ENCODE measurements at places on chromosomes 6 and 20.

DNA sequence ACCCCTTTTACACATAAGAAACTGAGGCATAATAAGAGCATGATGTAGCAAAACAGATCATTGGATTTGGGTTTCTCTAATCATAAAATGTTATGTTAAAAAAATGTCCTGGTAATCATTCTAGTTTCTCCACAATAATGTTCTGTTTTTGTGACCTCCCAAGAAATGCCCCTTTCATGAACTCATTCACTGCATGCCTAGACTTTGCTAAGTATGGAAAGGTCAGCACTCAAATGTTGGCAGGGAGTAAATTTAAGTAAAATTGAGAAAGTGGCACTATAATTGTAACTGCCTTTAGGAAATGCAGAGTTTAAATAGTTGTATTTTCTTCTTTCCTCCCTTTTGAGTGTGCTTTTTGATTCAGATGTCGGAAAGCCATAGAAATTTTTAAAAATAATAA lies 48.5 kb upstream of the ID4 start:
- no peak for DNase-seq

DNA sequence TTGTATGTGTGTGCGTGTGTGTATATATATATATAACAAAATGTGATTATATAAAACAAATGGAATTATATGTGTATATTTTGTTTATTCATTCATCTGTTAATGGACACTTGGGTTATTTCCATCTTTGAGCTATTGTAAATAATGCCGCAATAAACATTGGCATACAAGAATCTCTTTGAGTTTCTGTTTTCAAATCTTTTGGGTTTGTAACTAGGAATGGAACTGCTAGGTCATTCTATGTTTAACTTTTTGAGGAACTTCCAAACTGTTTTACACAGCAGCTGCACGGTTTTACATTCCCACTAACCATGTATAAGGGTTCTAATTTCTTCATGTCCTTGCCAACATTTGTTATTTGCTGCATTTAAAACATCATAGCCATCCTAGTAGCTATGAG lies 39.9 kb upstream of the TGM2 start:
- no peak for DNase-seq

DNA sequence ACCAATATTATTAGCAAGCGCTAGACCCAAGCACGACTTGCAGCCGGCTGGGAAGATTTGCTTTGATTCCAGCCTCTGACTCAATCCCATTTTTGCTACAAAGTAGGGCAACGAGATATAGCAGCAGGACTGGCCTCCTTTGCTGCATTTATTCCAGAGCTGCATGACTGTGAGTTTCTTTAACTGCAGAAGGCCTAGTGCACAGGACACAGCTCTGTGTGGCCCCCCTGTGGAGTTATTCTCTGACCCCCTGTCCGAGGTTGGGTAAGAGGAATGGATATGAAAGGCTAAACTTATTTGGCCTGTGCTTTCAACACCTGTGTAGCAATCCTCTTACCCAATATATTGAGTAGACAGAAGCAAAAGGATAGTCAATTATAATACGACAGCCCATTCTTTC lies 133.3 kb upstream of the SPTLC3 start:
- no peak for DNase-seq

GRCh38 chr6:113010196-113010989 lies 663.3 kb downstream of the RFPL4B start:
- DNase-seq = no peak

DNA sequence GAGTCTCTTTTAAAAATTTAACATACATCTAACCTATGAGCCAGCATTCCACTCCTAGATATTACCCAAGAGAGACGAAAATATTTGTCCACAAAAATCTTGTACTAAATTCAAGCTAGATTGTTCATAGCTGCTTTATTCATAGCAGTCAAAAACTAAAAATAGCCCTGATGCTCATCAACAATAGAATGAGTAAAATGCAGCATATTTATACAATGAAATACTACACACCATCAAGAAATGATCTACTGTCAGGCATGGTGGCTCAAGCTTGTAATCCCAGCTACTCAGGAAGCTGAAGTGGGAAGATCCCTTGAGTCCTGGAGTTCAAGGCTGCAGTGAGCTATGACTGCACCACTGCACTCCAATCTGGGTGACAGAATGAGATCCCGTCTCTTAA lies 22.0 kb upstream of the SRC start:
- no peak for DNase-seq

DNA sequence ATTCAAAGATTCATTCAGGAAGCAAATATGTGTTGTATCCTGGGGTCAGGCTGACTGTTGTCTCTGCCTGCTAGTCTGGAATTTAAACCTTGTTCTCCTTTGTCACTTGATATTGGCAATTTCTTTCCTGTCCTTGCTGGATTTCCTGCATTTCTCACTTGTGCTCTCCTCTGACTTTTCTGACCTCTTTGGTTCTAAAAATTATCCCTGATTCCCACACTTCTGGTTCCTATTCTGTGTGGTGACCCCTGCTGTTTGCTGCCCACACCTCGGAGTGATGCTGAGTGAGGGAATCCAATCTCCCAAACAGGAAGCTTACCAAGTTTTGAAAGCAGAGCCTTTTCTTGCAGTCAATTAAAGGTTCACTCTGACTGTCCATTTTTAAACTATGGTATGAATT lies 345.3 kb downstream of the CDKAL1 start:
- no peak for DNase-seq

DNA sequence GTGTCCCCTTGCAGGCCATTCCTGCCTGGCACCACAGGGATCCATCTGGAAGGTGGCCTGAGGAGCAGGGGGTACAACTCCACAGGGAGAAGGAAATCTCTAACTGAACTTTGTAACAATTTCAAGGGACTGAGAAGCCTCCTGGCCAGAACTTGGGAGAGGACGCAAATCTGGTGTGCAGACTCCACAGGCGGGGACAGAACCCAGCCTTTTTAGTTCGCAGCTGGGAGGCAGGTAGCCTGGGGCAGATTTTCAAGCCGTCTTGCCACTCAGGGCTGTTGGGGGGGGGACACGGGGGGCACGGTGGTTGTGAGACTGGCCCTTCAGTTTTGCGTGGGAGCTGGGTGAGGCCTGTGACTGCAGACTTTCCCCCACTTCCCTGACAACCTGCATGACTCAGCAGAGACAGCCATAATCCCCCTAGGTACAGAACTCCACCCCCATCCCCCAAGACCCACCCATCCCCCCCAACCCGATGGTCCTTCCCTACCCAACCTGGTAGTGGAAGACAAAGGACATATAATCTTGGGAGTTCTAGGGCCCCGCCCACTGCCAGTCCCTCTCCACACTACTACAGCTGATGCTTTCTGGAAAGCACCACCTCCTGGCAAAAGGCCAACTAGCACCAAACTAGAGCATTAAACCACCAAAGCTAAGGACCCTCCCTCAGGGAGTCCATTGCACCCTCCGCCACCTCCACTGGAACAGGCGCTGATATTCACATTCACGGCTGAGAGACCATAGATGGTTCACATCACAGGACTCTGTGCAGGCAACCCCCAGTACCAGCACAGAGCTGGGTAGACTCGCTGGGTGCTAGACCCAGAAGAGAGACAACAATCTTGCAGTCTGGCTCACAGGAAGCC lies 3.0 kb upstream of the HUS1B start:
- DNase-seq = no peak

DNA sequence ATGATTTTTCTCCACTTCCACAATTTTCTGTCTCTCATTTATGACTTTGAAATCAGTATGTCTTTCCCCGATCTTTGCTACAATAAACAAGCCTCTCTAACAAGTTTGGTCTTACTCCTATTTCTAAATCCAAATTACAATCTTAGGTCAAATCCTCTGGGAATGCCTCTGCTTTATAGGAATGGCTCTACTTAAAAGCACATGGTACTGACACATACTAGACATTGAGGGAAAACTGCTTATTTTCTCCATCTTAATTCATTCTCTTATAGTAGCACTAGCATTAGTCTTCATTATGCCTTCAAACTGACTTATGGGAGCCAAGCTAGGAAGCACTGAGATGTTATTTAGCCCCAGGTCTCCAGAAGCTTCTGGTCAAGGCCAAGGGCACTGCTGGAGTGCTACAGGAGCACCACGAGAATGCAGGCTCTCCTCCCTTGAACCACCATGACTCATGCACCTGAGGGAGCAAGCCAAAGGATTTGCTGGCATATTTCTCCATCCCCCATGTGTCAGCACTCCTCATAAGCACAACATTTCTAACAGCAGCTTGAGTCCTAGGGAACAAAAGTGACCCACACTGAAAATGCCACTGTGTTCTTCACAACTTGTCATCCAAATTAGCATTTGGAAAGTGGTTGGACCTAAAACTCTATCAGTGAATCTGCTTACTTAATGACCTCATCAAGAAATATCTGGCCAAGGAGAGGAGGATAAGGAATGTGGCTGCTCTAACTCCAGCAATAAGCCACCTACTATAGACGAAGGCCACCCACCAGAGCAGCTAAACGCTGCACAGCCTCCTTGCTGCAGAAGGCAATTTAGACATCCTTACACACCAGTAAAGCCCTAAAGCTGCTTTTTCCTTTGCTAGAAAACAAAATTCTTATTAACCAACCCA lies 156.8 kb upstream of the KCNQ5 start:
- DNase-seq = no peak

GRCh38 chr6:135449246-135449645 lies 48.3 kb downstream of the AHI1 start:
- DNase-seq = no peak

DNA sequence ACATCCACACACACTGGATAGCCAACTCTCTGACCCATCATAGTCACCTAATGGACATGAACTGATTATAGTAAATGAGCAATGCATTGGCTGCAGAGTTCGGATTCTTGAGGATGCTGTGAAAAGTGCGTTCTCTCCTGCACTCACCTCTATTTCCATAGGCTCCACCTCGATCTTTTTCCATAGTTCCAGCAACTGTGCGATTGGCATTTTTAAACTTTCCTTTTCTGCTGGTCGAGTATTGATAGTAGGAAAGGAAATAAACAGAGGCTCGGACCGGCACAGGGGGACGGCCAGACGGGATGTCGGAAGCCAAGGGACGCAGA lies 94.4 kb downstream of the RNASET2 start:
- DNase-seq = no peak

DNA sequence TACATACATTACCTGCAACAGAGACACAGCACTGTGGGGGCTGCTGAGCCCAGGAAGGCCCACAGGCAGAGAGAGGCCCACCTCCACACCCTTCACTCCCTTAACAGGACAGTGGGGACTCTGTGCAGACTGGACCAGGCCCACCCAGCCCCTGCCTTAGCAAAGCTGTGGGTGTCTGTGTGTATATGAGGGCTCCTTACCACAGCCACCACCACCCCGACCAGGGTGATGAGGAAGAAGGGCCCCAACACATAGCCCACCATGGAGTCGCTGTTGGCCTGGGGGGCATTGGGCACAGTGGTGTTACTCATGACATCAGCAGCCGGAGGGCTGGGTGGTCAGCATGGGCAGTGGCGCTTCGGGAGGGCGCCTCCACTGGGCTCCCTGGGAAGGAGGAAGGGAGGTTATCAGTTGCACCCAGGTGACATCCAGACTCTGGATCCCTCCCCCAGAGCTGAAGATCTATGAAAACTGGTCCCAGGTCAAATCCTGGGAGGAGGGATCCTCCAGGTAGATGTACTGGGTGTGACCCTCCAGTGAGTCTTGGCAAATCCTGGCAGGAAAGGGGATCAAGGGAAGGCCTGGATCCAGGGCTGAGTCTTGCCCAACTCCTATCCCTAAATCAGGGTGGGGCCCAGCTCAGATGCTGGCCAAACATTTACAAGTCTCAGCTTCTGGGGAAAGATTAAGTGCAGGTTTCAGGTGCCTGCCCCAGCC lies 1.2 kb downstream of the SMIM29 start:
- DNase-seq = no peak

DNA sequence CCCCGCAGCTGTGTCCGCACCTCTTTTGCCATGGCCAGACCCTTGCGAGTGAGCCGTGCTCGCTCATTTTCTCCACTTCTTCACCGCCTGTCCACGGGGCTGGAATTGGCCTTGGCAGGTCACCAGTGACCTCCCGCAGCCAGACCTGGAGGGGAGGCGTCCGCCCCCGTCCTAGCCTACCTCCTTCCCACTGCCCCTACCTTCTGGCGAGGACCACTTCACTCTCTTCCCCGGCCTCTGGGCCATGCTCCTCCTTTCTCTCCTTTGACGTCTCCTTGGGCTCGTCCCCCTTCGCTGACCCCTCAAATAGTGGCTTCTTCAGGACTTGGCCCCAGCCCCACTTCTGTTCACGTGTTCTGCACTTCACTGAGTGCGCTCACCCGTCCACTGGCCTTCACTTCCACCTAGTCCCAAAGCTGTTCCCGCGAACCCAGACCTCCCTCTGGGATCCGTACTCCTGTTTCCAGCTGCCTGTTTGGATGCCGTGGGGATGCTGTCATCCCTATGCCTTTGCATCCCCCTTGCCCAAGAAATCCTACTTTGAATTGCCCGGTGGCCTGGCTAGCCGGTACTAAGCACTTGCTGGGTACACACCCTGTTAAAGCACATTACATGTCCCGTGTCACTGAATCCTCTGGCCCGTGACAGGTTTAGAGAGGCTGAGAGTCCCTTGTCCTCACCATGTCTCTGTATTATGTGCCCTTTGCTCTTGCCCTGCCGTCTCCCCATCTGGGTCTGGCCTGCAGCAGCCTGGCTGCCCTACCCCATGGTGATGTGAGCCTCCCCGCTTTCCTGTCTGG lies 33.0 kb downstream of the SPATA2 start:
- DNase-seq = no peak

DNA sequence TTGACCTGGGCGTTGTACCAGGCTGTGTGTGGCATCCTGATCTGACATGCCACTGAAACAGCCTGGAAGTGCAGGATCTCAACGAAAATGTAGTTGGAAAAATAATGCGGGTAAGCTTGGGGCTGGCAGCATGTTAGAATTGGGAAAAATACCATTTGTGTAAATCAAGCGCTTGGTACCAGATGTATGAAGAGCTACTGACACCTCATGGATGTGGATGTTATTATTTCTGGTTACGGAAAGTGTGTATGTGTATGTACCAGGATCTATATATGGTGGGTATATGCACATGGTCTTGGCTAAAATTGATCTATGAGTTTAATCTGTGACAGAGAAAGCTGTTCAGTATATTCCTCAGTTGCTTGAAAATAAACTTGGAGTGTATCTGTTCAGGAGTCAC lies 22.7 kb downstream of the HIVEP1 start:
- DNase-seq = no peak

- no peak for DNase-seq
These were observed 167.9 kb upstream of the JARID2 start for GRCh38 chr6:15077961-15078360.

DNA sequence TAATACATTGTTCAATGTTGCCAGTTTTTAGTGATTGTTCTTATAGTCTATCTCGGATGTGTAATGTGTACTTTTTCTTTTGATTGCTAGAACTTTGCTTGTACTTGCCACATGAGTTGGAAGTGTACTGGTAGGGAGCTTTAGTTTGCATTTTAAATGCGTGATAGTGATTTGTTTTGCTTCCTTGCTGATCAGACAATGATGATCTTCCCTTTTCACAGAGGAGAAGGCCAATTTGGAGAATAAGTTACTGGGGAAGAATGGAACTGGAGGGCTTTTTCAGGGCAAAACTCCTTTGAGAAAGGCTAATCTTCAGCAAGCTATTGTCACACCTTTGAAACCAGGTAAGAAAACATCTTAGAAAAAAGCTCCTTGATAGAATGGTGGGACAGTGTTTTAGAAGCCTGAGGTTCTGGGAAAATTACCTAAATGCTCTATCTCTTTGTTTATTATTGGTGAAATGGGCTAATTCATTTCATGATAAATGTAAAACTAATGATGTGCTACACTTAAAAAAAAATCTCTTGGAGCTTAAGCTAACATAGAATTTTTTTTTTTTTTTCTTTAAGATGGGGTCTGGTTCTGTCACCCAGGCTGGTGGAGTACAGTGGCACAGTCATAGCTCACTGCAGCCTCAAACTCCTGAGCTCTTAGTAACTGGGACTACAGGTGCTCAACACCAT lies 20.9 kb downstream of the TPX2 start:
- DNase-seq = no peak

- DNase-seq = peak; percentile 18
These were observed 60.9 kb upstream of the MC3R start for GRCh38 chr20:56187534-56188165.
